Activated CD8-positive, alpha-beta memory T cell treated with anti-CD3 and anti-CD28 coated beads, Interleukin-2, amount 50 U/mL, for 48 hours (primary cell): ENCODE measurements at places on chromosomes 1 and 21.

- DNase-seq = peak; percentile 60
Observed at GRCh38 chr1:156102633-156103511, 11.6 kb upstream of the LMNA start.

GRCh38 chr1:200231787-200232231, 178.0 kb downstream of the ZNF281 start:
- DNase-seq = no peak

DNA sequence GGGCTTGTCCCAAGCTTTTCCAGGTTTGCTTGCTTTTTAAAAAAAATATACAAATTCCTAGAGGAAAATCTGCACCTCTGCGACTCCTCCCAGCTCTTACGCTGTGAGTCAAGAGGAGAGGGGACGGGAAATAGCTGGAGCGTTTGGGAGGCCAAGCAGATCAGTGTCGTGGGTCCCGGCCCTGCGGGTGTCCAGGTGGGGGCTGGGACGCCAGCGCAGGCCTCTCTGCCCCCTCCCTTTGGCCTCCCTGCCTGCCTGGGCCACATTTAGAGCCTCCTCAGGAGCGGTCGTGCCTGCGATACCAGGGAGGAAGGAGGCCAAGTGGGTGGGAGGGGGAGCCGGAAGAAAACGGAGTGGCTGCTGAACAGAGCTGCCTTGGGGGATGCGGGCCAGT, 9.0 kb downstream of the WNT4 start:
- DNase-seq = no peak

DNA sequence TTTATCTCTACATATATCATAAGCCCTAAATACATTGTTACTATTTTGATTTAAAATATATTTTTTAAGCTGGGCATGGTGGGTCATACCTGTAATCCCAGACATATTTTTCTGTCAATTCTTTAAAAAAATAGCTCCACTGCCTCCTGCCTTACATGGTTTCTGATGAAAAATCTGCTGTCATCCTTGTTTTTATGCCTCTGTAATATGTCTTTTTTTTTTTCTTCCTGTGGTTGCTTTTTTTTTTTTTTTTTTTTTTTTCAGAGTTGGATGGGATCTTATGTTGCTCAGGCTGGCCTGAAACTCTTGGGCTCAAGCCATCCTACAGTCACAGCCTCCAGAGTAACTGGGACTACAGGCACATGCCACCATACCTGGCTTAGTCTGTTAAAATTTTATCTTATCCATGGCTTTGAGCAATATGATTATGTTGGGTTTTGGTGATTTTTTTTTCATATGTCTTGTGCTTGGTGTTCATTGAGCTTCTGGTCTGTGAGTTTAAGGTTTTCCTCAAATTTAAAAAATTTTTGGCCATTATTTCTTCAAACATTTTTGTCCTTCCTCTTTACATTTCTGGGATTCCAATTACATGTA, 12.4 kb upstream of the EDARADD start:
- DNase-seq = no peak

GRCh38 chr1:1678581-1679380, 13.8 kb downstream of the SLC35E2B start:
- DNase-seq = peak; percentile 85

- DNase-seq = no peak
Observed at GRCh38 chr1:205933671-205934618, 9.3 kb downstream of the SLC26A9 start.

DNA sequence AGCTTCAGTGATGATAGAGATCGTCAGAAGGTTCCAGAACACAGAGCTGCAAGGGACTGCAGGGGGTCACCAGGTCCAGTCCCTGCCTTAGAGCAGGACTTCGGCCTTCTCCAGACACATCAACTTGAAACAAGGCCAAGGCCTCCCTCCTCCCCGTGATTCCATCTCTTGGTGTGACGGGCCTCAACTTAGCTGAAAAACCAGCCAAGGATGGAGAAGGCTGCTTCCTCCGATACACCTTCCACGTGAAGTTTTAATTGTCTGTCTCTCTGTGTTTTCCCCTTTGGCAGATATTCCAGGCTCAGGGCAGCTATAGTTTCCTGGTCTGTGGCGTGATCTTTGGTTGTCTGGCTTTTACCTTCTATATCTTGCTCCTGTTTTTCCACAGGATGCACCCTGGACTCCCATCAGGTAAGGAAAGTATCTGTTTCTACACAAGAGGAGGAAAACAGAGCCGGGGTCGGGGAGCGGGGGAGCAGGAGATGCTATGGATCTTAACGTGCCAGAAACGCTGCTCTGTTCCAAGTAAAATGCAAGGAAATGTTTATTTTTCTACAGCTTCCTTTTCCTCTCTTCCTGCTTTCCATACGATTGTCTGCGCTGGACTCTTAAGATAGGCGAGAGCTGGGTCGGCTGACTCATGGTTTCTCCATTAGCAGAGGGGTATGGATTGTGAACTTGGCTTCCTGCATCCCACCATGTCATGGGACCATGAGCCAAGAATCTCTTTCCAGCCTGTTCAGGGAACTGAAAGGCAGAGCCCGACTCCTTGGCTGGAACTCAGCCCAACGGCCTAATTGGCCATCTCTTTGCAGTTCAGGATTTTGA, 32.8 kb downstream of the ELK4 start:
- DNase-seq = peak; percentile 37

GRCh38 chr1:169802888-169803287, 8.2 kb upstream of the METTL18 start:
- DNase-seq = no peak
